AG08396 (cell line): ENCODE measurements at places on chromosomes 6 and 20.
A peak's percentile ranks its signal among the peaks of the same experiment; 100 is the strongest.

DNA sequence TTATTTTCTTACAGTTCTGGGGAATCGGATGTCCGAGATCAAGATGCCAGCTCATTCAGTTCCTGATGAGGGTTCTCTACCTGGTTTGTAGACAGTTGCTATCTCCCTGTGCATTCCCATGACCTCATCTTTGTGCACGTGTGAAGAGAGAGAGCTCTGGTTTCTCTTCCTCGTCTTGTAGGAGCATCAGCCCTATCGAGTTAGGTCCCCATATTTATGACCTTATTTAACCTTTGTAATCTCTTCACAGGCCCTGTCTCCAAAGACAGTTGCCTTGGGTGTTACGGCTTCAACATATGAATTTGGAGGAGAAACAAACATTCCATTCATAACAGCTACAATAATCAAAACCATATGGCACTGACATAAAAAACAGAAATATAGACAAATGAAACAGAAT lies 455.3 kb downstream of the HACE1 start:
- DNase-seq, result no peak

DNA sequence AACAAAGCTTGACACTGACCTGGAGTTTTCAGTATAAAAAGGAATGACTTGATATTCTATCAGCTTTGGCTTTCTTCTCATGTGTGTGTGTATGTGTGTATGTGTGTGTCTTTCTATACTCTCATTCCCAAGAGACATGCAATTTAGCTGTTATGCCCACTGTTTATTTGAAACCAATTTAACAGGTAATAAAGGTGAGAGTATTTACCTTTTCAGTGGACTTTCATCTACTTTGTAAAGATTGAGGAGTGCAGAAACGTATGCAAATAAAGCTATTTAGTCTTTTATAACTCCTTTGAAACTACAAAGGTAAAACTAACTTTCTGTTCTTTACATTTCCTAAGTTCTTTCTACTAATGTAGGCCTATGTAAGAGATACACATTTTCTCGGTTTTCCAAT lies 103.5 kb upstream of the HS3ST5 start:
- no peak for DNase-seq

DNA sequence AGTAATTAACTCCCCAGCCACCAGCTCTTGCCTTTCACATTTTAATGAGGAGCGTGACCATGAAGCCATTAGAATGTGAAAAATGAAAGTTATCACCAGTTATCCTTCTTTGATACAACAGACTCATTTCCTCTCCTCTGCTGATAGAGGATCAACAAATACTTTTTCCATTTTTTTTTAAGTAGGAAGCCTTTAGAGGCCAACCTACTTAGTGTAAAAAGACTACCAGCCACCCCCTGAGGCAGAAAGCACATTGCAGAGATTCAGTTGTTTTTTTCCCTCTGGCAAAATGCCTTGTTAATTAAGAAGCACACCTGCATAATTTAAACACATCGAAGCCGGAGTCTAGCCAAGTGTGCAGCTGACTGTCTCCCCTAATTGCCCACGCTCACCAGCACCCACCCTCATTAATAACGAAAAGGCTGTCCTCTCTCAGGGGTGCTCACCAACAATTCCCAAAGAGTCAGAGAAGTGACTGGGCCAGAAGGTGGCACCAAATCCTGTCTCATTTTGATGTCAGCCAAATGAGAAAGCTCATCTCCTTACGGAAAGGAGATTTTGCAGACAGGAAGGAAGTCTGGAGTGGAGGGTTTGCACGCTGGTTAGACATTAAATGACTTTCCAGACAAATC lies 60.9 kb upstream of the MC3R start:
- DNase-seq, result no peak

DNA sequence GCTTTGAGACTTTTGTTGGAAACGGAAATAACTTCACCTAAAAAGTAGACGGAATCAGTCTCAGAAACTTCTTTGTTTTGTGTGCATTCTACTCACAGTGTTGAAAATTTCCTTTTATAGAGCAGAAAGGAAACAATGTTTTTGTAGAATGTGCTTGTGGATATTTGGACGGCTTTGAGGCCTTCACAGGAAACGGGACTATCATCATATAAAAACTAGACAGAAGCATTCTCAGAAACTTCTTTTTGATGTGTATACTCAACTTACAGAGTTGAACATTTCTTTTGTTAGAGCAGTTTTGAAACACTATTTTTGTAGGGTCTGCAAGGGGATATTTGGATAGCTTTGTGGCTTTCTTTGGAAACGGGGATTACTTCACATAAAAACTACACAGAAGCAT lies 627.5 kb upstream of the ZNF337 start:
- no peak for DNase-seq

GRCh38 chr6:33123732-33124524 lies 48.1 kb downstream of the HLA-DPB1 start:
- peak; percentile 34 for DNase-seq
